OCI-LY7 (cell line): ENCODE measurements at places on chromosomes 3 and 15. TPM values are rescaled to one million over a fixed set of nuclear protein-coding genes. Genes with fewer than 3 reads are reported as not detected.

The SHC4 gene
- 0.33 and 1.3 TPM in 2 replicates for total RNA-seq

The MST1 gene
- total RNA-seq, result 24.2 and 26.2 TPM in 2 replicates

The LZTFL1 gene
- total RNA-seq, result 8.7 and 9.7 TPM in 2 replicates

The CD200 gene
- total RNA-seq, result 0.18 TPM in 1 of 2 replicates, not detected in the other

The CELSR3 gene
- total RNA-seq, result 8.4 and 9.1 TPM in 2 replicates

The MLF1 gene
- not detected in 2 replicates for total RNA-seq

The FAM107A gene
- total RNA-seq, result not detected in 2 replicates

The AMOTL2 gene
- not detected in 2 replicates for total RNA-seq

The XPC gene
- 38.6 and 44.1 TPM in 2 replicates for total RNA-seq

The SLITRK3 gene
- total RNA-seq, result not detected in 2 replicates

The CD96 gene
- total RNA-seq, result not detected in 2 replicates

The SLC27A2 gene
- total RNA-seq, result not detected in 2 replicates

DNA sequence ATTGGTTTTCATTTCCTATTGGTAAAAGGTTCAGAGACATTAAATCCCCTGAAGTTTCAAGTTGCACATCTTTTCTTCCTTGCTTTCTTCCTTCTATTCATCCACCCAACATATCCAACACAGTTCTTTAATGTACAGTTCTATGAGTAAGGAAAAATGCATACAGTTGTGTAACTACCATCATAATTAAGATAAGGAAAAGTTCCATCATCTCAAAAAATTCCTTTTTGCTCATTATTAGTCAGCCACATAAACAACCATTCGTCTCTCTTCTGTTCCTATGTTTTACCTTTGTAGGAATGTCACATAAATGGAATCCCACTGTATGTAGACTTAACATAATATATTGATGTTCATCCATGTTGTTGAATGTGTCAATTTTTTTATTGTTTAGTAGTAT, 211.1 kb upstream of the ADAMTS9 start:
- no peak for DNase-seq

- no peak for DNase-seq
These were observed 52.0 kb downstream of the CCR3 start for GRCh38 chr3:46293991-46294833.

DNA sequence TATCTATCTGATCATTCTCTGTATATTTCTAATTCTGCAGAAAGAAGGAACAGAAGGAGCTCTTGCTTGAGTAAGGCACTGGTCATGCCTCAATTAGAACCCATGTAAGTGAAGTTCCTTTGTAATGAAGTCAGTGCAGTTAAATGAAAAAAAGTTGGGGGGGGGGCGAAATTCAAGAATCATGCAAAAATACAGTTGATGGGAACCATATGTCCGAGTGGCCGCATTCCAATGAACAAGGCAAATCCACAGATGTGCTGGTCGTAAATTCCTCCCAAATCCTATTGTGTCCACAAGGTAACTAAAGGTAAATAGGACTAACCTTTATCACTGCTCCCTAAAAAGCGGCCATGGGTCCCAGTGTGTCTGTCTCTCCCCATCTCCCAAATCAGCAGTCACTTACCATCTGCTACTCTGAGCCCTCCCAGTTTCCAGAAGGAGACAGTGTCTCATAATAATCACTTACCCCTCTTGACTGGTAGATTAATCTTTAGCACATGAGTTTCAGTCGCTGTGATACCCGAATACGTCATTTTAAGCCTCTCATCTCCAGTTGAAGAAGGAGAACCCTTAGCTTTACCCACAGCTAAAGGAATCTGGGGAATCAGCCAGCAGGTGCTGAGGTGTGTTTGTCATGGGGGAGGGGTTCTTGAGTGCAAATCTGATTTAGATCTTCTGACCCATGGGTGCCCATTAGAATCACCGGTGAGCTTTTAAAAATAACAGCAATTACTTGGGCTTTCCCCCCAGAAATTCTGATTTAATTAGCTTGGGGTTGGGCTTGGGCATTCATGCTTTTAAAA, 56.3 kb upstream of the EPHB3 start:
- DNase-seq, result no peak

GRCh38 chr3:192444096-192444790, 283.1 kb downstream of the FGF12 start:
- DNase-seq, result peak; percentile 69

- DNase-seq, result no peak
These were observed 283.1 kb downstream of the XXYLT1 start for GRCh38 chr3:194987571-194988494.

- no peak for DNase-seq
These were observed 275.2 kb upstream of the KCNMB2 start for GRCh38 chr3:178260887-178261565.

DNA sequence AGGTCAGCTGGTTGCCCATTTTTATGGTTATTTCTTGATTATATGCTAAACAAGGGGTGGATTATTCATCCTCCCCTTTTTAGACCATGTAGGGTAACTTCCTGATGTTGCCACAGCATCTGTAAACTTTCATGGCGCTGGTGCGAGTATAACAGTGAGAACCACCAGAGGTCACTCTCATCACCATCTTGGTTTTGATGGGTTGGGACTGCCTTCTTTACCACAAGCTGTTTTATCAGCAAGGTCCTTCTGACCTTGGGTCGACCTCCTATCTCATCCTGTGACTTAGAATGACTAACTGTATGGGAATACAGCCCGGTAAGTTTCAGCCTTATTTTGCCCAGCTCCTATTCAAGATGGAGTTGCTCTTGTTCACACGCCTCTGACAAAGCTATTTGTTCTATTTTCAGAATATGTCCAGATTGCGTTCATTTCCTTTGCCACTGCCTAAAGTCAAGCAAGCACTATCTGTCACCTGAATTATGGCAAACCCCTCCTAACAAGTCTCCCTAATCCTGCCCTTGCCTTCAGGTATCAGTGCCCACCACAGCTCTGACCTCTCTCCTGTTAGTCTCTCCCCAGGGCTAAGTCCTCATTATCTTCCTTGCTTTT, 308.5 kb downstream of the ROBO2 start:
- DNase-seq, result peak; percentile 1

GRCh38 chr15:29051422-29051821, 165.6 kb downstream of the APBA2 start:
- no peak for DNase-seq

GRCh38 chr3:130700541-130700940, 46.1 kb downstream of the PIK3R4 start:
- DNase-seq, result no peak

GRCh38 chr3:135891121-135891520, 74.4 kb upstream of the PPP2R3A start:
- no peak for DNase-seq

GRCh38 chr3:112689385-112689784, 48.4 kb upstream of the CCDC80 start:
- DNase-seq, result no peak

DNA sequence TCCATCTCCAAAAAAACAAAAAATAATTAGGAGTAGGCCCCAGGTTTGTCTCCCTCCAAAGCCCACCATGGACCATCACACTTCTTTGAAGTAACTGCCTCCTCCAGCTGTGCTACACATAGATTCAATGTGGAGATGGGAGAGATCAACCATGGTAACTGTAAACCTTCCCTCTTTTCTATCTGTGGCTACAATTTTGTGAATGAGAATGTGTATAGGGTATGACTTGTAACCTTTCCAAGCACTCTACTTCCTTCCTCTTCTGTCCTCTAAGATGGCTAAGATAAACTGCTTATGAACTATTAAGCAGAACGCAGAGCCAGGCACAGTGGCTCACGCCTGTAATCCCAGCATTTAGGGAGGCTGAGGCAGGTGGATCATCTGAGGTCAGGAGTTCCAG, 55.5 kb upstream of the ATP11B start:
- no peak for DNase-seq

DNA sequence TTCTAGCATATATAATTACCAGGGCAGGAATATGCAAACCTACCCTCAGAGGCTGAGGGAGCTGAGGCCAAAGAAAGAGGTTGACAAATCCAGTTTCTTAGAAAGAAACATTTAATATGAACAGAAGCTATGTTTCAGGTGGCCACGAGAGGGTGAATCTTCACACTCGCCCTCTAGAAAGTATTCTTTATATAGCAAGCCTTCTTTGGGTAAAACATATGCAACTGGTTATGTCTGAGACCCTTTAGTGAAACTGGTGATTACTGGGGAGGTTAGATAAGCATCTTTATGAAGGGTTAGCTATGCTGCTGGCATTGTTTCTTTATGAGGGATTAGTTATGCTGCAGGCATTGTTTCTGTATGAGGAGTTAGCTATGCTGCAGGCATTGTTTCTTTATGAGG, 50.7 kb upstream of the GOLGA6L2 start:
- peak; percentile 12 for DNase-seq

DNA sequence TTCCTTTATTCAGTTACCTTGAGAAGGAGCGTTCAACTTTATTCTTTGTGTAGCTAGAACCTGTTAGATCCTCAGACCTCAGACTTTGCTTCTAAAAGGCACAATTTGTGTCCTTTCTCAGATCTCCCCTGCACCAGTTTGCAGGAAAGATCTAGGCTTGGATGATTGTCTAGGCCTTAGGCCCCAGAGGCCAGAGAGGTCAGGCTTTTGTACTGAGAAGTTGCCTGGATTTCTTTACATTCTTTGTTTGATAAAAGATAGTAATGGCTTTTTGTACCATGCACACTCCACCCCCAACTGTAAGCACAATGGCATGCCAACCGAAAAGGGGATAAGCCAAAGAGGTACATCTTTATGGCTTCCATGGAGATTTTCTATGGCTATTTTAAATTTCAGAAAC, 719.6 kb upstream of the NR2F2 start:
- no peak for DNase-seq

DNA sequence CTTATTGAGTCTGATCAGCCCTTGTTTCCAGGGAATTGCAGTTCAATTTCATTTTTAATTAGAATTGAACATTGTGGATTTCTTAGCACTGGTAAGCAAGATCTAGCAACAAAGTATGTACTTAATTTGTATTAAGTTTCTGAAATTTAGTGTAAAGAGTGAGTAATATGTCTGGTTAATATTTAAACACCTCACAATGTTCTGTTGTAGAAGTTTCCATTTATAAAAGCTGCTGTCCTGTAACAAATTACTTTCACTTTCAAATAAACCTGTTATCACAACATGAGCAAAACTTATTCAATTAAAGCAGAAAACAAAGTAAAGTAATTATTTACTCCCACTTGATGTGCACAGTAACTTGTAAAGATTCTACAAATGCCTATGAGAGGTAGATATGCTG, 448.5 kb downstream of the NAALADL2 start:
- DNase-seq, result no peak

- DNase-seq, result no peak
These were observed 13.3 kb upstream of the SOX2 start for GRCh38 chr3:181698263-181698954.

- peak; percentile 84 for DNase-seq
These were observed 8.3 kb downstream of the PSTPIP1 start for GRCh38 chr15:77002954-77003912.

- DNase-seq, result no peak
These were observed 68.9 kb downstream of the SIDT1 start for GRCh38 chr3:113601240-113601639.

- peak; percentile 50 for DNase-seq
These were observed 99.9 kb downstream of the TLE3 start for GRCh38 chr15:69997813-69998212.

GRCh38 chr3:155313300-155313699, 19.8 kb upstream of the STRIT1 start:
- no peak for DNase-seq

GRCh38 chr15:44536302-44536961, 515 bp upstream of the EIF3J start:
- no peak for DNase-seq

GRCh38 chr15:63460210-63461155, 43.9 kb upstream of the USP3 start:
- DNase-seq, result no peak

DNA sequence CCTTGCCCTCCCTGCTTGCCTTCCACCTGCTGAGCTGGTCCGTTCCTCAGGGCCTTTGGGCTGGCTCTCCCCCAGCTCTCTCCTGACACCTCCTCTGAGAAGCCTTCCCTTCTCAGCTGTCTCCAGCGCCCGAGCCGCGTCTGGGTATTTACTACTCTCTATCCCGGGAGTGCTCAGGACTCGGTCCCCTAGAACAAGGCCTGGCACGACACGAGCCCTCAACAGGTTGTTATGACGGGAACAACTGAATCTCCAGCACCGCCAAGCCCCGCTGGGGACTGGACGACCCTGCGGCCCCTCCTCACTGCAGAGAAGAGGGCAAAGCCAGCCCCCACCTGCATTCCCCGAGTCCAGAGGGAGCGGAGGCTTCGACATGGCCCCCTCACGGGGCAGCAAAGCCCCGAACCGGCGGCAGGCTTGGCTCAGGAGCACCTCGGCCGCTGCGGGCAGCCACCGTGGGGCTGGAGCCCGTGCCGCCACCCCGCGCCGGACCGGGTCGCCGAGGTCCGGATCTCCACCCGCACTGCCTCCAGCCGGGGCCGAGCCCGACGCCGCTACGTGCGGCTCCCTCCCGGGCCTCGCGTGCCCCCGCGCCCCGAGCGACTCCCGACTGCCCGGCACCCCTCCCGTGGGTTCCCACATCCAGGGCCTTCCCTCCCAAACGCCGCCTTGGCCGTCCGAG, 792 bp downstream of the TPRA1 start:
- DNase-seq, result peak; percentile 29

DNA sequence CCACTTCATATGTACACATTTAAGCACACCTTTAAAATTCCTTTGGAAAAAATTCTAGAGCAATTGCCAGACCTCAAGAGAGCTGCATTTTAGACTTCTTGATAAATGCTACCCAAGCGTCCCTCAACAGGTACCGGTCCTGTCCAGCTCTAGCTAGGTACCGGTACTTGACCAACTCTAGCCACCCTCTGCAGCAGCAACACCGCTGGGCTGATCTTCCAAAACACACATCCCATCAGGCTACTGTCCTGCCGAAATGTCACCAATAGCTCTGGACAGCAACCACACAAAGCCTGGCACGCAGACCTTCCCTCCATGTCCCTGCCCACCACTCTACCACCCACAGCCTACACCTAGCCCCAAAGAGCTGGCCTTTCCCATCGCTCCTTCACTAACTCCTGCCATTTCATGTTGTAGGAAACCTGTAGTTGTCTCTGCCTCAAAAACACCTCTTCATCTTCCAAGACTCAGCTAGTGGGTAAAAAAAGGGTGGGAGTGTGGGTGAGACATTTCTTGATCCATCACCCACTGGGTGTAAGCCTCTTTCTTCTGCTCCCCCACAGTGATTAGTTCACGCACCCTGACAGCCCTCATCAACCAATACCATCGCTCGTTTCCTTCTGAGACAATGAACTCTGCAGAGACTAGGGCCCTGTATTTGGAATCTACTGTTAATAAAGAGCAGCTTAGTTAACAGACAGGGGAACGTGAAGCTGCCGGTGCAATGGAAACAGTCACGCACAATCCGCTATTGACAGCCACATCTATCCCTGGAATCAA, 6.8 kb downstream of the CHSY1 start:
- DNase-seq, result no peak
